Kidney tubule cell (primary cell): ENCODE measurements at places on chromosomes 4 and X.

GRCh38 chr4:22532896-22533295 is 17.0 kb upstream of the ADGRA3 start:
- DNase-seq: no peak

DNA sequence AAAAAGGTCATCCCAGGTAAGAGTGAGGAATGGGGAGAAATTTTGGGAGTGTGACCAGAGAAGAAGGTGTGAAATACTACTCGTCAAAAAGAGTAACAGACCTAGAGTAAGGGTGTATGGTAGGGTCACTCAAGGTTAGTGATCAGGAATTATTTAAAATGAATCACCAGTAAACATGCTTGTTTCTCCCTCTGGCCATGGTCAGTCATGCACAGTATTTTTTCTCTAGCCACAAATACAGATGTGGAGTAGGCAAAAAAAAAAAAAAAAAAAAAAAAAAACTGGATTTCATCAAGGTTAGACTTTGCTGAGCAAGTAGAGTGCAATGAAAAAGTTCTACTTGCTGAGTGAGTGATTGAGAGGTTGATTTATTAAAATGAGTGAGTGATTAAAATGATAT is 34.2 kb upstream of the SLIT2 start:
- peak; percentile 25 for DNase-seq

- no peak for DNase-seq
Measured at GRCh38 chr4:13891544-13891939, 264.0 kb upstream of the BOD1L1 start.

GRCh38 chrX:126393284-126393683 is 159.3 kb downstream of the DCAF12L1 start:
- no peak for DNase-seq

DNA sequence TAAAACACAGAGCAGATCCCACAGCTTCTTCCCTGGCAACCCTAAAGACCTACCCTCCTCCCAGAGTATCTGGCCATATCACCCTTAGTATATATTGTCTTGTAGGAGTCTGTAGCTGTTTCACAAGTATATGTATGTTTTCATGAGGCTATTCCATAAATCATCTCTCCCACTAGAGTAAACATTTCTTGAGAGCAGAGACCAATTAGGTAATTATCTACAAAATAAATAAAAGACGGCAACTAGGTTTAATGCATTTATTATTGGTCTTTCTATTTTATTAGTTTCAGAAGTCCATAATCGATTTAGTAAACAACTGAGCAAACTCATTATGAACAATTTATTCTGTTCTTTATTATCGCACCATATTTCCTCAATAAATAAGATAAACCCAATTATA is 7.0 kb downstream of the ACOT9 start:
- DNase-seq: no peak

DNA sequence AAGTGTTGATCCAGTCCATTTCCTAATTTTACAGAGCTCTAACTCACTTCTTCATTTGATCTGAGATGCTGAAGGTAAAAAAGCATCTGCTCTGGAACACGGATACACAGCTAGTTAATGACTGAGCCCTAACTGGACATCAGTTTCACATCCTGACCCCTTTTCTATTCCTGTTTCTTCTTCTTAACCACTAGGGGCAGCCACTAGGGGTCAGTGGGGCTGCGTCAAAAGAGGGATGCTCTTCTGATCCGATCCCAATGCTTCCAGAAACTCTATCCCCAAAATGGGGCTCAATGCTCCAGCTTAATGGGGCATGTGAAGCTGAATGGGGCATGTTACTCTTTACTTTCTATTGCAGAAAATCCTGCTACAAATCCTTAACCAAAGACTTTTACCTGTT is 33.4 kb upstream of the PHKA2 start:
- peak; percentile 33 for DNase-seq

DNA sequence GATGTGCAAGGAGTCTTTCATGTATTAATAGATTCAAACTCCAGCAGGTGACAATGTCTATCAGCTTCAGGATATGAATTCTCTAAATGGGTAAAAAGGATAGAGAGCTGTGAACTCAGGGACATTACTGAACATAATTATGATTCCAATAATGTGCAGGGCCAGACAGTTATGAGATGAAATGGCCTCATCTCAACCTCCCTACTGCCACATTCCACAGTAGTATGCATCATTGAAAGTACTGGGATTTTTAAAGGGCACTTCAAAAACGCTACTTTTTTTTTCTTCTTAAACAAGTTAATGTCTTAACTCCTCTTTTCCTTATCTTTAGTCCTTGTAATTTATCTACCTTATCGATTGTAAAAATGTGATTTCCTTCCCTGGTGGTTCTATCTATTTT is 202.0 kb downstream of the APBB2 start:
- DNase-seq: no peak

GRCh38 chr4:139764182-139764581 is 98.6 kb downstream of the MGST2 start:
- no peak for DNase-seq

GRCh38 chr4:9942921-9943600 is 78.2 kb downstream of the SLC2A9 start:
- DNase-seq: no peak

GRCh38 chrX:2521092-2521926 is 20.5 kb upstream of the DHRSX start:
- no peak for DNase-seq

GRCh38 chrX:39591099-39591498 is 506.7 kb downstream of the BCOR start:
- no peak for DNase-seq

GRCh38 chr4:52081216-52081615 is 30.1 kb downstream of the SPATA18 start:
- no peak for DNase-seq

- no peak for DNase-seq
Measured at GRCh38 chr4:11435557-11435956, 6.9 kb upstream of the HS3ST1 start.

- no peak for DNase-seq
Measured at GRCh38 chr4:108068442-108068841, 78.8 kb downstream of the HADH start.

DNA sequence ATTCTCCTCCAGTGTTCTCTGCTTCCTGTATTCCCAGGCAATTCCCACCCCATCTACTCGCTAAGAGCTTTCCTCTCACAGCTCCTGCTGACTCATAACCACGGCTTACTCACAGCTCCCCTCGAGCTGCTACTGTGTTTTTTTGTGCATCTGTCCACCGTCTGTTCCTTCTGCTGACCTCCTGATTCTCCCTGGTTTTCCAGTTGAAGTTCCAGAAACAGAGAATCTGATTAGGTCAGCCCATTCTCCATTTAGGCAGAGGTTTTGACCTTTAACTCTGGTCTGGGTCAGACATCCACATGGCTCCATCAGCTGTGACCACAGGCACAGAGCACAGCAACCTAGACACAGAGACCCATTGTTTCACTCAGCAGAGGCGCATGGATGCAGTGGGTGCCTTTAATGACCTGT is 5.5 kb upstream of the SMIM20 start:
- DNase-seq: peak; percentile 93

- DNase-seq: peak; percentile 89
Measured at GRCh38 chr4:155809835-155810234, 51.0 kb downstream of the GUCY1B1 start.

DNA sequence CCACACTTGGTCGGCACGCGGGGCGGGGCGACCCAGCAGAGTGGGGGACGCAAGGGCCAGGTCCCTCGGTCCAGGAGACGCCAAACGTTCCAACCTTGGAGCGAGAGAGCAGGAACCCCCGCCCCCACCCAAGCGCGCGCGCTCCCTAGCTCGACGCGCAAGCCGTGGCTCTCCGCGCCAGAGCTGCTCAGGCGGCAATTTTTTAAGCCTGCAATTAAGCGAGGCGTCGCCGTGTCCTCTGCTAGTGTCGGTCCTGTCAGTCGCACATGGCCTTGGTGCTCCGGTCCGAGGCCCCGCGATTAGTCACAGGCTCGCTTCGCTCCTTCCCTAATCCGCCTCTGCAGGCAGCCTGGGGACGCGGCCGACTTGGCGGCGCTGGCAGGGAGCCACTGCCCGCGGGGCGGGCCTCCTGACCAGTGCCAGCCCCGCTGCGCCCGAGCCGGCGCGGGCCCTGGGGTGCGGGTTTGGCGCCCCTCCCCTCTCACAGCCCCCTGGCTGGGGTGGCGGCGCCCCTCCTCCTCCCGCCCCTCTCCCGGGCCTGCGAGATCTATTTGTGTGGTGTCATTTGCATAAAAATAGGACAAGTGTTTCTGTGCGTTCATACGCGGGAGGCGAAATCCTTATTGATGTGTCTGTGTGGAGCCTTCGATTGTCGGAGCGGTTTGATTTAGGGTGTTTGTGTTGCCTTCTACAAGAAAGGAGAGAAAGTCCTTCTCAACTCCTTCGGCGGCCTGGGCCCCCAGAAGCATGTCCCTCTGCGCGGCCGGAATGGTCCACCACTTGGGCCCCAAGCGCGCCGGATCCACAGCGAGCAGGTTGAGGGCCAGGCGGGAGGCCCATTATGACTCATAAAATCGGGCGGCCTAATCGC is 9.8 kb upstream of the BCOR start:
- peak; percentile 87 for DNase-seq

GRCh38 chr4:26907731-26908599 is 47.3 kb downstream of the STIM2 start:
- DNase-seq: no peak

- peak; percentile 20 for DNase-seq
Measured at GRCh38 chrX:120446498-120446897, 22.6 kb downstream of the LAMP2 start.

GRCh38 chrX:15157624-15158023 is 112.3 kb downstream of the ASB9 start:
- no peak for DNase-seq

DNA sequence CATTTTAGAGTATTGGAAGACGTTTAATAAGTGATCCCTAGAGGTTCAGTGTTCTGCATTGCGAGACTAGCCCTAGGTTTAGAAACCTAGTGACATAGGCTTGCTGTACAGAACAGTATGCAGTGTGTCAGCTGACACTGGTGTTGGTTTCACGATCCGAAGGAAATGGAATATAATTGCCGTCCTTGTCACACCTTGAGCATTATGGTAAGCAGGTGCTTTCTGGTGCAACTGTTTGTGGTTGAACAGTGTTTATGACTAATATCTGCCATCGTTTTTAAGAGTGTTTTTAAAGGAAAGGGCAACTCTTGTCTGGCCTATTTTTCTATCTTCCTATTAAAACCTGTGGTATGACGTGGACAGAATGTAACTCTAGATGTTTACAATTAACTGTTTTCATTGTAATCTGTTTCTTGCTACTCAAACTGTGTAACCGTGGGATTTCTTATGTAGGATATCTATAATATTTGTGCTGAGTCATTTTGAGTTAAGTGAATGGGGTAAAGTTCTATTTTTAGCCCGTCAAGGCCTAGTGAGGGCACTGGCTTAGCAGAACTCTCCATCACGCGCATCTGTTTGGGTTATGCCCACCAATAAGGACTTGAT is 53.8 kb upstream of the TBC1D14 start:
- peak; percentile 61 for DNase-seq

- DNase-seq: no peak
Measured at GRCh38 chr4:93693141-93693540, 135.4 kb upstream of the ATOH1 start.

DNA sequence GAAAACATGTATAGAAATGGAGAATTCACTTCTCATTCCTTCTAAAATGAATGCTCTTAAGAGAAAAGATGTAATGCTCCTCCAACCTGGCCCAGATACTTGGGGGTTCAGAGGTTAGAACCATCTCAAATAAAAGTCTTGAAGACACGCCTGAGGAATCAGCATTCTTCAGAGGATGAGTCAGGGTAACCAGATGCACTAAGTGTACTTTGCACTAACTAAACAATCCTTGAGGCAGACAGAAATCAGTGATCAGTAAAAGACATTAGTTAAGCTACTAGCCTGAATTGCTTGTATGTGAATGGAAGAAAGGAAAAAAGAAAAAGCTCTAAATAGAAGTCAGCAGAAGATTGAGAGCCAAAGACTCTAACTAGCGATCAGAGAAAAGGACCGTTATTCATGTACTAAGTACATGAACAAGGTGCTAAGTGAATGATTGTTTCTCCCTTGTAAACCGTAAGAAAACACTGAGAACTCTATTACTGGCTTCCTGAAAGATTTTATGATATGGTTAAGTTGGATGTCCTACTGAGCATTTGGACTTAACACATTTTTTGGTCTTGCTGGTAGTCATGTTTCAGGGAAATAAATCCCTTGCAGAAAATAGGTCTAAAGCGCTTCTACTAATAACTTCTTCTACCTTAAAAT is 738.3 kb downstream of the STPG2 start:
- peak; percentile 69 for DNase-seq

DNA sequence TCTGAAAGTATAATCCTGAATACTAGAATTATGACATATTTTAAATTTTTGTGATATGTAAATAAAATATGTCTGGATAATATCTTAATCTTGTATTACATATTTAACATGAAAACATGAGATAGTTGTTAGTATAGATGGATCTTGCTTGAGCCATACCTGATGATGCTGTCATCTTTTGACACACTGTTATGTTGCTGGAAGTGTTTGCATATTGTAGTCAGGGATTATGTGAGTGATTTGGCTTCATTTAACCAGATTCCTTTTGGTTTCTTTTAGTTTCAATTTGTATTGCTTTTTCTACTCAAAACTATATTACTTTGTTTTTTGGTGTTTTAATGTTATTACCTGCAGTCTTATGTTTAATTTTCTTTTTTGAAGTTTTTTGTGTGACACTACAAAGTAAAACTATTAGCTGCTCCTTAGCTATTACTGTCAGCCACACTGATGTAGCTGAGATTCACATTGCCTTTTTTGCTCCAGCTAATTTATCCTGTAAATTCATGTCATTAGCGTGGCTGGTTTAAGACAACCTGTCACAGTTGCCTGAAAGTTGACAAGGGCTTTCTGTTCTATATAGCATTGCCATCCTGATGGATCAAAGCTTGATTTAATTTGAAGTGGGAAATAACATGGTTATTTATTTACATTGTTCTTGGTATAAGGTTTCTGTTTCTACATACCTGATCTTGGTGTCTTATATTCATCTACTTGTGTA is 33.7 kb downstream of the METAP1 start:
- peak; percentile 47 for DNase-seq

GRCh38 chr4:156971676-156972378 is at the start of gene PDGFC:
TSS of gene PDGFC (minus strand) at chr4:156971799. CDS start at chr4:156970903, 896 bp downstream.
- DNase-seq: peak; percentile 89

DNA sequence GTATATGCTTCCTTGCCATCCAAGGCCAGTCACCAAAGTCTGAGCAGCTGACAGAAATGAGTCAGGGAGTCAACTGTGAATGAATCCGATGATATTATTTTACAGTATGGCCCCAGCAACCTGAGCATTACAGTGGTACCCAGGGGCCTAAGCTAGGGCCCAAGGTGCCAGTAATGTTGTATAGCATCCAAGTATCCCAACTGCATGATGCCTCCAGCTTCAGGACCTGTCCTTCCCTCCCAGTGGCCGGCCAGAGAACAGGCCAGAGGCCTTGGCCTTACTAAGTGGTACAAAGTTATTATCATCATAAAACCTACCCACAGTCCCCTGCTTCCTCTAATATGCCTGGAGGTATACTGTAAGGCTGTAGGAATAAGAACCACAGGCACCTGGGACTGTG is 79.9 kb downstream of the RFC1 start:
- DNase-seq: no peak
